Neural crest cell (in vitro differentiated cells): ENCODE measurements at places on chromosomes 16 and 17. TPM values are rescaled to one million over a fixed set of nuclear protein-coding genes. Genes with fewer than 3 reads are reported as not detected.

- no peak for DNase-seq
Observed at GRCh38 chr16:76194616-76195015, 82.6 kb upstream of the CNTNAP4 start.

- no peak for DNase-seq
Observed at GRCh38 chr17:1486802-1487695, 5.4 kb downstream of the MYO1C start.

DNA sequence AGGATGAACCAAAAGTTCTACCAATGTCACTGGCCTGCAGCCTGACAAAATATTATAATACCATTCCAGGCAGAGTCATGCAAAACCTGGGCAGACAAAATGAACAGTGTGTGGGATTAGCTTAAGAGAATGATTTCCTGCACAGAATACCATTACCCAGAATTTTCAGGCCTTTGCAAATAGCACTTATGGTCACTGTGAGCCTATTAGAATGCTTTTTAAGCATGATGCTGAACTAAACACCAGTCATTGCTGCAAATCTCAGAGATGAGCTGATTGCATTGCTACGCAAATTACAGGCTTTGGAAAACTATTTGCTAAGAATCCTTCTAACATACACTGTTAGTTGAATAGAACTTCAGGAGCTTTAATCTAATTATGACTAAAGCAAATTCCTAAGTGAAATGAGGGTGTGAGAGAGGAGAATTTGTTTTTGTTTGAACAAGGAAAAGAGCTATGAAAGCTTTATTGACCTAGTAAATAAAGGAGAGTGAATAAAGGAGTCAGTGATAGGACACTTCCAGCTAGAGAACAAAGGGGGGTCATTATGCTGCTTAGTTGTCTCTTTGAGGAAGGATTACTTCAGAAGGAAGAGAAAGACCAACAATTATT is 398.8 kb downstream of the HS3ST3B1 start:
- no peak for DNase-seq

- no peak for DNase-seq
Observed at GRCh38 chr17:41594363-41594915, 7.7 kb upstream of the KRT14 start.

Gene PRAC2
- total RNA-seq, result not detected in 2 replicates

Gene GAST
- not detected in 2 replicates for total RNA-seq
